ENCODE measurements at places on chromosomes 4 and X.

- no peak for DNase-seq
Observed at GRCh38 chr4:83043801-83044407, 8.9 kb downstream of the COPS4 start.

GRCh38 chr4:165972747-165973146, 99.7 kb downstream of the TLL1 start:
- DNase-seq: no peak

- DNase-seq: no peak
Observed at GRCh38 chr4:161869511-161869910, 294.3 kb downstream of the FSTL5 start.

GRCh38 chr4:153126137-153126536, 78.1 kb upstream of the TRIM2 start:
- DNase-seq: no peak

DNA sequence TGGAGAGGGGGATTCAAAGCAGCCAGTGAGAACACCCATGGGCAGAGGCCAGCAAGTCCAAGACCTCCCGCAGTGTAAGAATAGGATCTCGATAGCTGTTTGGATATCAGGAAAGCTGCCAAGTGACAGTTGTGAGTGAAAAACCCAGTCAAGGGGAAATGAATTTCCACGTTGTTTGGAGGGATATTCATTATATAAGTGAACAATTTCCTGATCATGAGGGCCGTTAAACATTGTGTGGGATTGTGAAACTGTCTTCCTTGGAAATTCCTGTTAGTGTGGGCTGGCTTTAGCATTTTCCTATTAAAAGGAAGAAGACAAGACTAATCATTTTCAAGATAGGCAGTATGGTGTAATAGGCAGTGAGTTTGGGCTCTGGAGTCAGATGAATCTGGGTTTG, 15.0 kb downstream of the CLDN2 start:
- DNase-seq: no peak

DNA sequence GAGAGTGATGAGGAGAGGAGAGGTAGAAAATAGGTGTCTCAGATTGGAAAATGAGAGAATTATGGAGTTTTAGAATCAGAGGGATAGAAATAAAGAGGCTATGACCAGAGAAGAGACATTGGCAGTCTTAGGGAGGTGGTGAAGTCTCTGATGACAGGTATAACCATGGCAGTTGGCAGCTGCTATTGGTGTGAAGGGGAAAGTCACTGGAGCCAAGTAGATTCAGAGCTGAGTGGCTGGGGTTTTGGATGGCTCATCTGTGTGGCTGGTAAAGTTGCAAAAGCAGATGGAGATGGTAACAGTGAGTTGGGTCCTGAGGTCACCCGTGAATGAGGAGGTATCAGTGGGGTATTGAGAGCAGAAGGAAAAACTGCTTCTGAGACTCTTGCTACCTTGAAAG, 46.5 kb downstream of the ANAPC4 start:
- no peak for DNase-seq

- no peak for DNase-seq
Observed at GRCh38 chr4:125459531-125459930, 144.8 kb downstream of the FAT4 start.

- no peak for DNase-seq
Observed at GRCh38 chr4:91111556-91111955, 984.4 kb downstream of the CCSER1 start.

DNA sequence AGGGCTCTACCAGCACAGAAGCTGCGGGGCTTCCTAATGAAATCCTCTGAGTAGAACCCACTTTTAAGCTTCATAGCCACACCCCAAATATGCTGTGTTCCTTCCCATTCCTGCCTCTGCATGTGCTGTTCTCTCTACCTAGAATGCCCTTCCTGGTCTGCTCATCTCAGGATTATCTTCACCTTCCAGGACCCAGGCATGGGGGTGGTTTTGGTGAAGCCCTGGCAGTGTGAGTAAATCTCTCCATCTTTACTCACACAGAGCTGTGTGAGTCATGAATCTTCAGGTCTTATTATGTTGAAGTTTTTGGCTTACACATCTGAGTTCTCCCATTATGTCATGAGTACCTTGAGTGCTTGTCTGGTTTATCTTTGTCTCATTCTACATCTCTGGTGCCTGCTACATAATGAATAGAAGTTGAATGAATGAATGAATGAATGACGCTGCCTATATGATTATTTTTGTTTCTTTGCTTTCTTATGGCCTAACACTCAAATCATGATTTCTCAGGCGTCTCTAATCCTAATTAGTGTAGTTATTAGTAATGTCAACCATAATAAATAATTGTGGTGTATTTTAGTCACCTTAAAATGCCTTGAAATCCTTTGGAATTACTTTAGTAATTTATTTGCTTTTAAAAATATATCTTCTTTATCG, 41.9 kb downstream of the HADH start:
- peak; percentile 33 for DNase-seq

- DNase-seq: no peak
Observed at GRCh38 chrX:136872091-136872700, 8.3 kb downstream of the RBMX start.

GRCh38 chr4:84726356-84726755, 143.4 kb downstream of the CDS1 start:
- no peak for DNase-seq

DNA sequence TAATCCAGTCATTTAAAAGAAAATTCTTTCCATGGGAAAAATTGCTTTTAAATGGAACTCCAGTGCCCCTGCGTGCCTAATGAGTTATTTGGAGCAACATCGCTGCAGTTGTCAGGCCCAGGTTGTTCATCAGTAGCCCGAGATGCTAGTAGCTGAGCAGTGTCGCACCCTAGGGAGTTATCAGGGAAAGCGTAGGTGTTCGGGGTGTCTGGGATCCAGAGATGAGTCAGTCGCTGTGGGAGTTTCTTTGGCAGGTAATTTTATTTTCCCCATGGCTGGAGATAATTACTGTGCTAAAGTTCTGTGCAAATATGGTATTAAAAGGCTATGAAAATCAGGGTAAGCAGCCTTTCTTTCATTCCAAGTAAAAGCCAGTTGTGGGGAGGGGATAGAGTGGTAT, 49.4 kb downstream of the ANXA3 start:
- no peak for DNase-seq

- no peak for DNase-seq
Observed at GRCh38 chr4:48565362-48566033, 75.4 kb downstream of the ZAR1 start.

- no peak for DNase-seq
Observed at GRCh38 chr4:152246659-152247058, 289.2 kb downstream of the FBXW7 start.

DNA sequence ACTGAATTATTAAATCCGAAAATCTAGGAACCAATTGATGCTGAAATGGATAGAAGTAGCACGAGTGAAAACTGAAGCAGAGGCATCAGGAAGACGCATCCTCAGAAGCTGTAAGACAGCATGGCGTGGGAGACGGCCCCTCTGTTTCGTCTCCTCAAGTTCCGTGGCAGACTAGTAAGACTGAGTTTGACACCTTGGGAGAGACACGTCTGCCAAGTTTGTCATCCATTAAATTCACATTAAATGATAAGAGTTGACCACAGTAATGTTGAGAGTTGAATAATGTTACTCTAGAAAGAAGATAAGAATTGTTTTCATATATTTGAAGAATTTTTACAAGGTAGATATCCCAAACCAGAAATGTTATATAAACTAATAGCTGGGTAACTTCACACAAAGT, 736.1 kb upstream of the FRG1 start:
- no peak for DNase-seq

DNA sequence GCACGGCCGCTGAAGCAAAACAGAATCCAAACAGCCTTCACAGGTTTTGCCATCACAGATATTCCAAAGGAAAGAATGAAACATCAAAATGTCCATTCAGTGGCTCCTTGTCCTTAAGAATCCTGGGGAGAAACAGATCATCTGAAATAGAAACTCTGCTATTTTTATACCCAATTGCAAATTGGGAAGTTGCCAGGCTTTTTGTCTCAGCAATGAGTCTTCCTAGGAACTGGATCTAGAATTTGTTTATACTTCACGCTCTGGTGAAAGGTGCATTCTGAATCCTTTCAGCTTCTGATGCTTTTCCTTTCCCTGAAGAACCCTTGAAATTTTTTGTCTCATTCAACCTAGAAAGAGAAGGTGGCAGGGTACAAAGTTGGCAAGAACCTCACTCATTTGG, 218.9 kb downstream of the FBXW7 start:
- DNase-seq: no peak

GRCh38 chrX:14641681-14642655, 112.6 kb downstream of the GLRA2 start:
- DNase-seq: no peak

GRCh38 chr4:61500883-61501282, 300.8 kb downstream of the ADGRL3 start:
- no peak for DNase-seq

- no peak for DNase-seq
Observed at GRCh38 chr4:36218121-36218520, 26.2 kb downstream of the ARAP2 start.

DNA sequence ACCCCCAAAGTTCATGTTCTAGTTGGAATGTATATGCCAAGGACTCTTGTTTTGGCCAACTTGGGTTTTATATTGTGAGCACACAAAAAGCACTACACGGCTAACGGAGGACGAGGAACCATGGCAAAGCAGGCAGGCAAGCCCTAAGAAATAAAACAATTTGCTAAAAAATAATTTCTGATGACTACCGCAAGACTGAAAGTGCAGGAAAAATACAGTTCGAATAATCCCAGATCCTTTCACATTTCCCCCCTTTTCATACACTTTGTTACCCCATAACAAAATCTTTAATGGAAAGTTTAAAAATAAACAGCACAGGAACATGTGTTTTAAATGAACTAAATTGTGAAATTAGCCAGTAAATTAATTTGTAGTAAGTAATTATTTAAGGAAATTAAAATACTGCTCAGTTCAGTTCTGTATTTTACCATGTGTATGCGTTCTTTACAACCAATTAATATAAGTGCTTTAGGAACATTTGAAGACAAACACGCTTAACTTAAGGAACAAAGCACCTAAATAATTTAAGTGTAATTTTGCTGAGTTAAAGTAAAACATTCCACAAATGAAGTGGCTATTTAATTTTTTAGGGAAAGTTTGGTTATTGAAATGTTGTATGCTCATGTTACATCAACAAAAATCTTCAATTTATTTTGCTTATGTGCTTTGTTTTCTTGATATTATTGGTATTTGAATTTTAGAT, 12.4 kb upstream of the PITX2 start:
- DNase-seq: no peak

- no peak for DNase-seq
Observed at GRCh38 chr4:152115794-152116193, 355.0 kb upstream of the GATB start.

DNA sequence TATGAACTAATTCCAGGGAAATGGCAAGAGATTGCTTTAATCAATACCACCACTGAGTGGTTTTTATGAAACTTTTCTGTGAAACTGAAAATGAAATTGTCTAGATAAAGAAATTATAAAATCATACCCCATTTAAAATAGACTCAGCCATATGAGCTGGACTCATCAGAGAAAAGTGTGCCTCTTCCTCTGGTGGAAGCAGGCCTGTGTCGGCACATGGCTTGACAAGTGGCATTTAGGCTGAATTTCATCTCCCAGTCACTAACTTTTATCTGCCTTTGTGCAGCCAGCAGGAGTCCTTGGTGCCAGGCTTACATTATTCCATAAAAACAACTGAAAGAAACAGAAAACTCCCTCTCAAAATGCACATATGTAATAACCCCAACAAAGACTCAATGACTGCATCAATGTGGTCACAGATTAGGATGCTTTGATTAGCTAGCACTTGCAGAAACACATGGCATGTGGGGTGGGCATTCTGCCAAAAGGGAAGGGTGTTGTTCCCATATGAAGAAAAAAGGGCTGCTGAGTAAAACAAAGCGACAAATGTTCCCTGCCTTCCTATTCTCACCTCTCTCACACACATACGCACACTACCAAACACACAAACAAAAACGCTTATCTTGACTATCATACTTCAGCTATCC, 232.3 kb downstream of the PABPC4L start:
- no peak for DNase-seq

- DNase-seq: no peak
Observed at GRCh38 chr4:36930562-36931111, 313.9 kb upstream of the NWD2 start.

- DNase-seq: no peak
Observed at GRCh38 chr4:101315786-101316185, 31.5 kb downstream of the PPP3CA start.

- no peak for DNase-seq
Observed at GRCh38 chr4:13207226-13207625, 276.9 kb downstream of the RAB28 start.

DNA sequence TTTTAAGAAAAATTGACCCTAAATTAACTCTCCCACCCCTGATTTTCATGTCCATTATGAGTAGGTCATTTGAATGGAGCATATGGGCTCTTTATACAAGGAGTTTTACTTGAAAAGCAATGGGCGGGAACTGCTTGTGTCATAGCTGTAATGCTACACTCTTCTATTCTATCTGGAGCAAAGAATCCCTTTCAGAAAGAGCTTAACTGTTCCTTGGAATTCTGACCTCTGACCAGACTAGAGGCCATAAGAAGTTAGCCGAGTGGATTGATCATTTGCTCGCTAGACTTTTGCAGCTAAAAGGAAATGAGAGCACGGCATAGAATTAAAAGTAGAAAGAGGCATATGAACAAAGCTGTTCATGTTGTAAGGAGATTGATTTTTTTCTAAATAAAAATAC, 79.1 kb downstream of the DOCK11 start:
- DNase-seq: no peak

- DNase-seq: no peak
Observed at GRCh38 chr4:80462621-80463091, 127.1 kb downstream of the CFAP299 start.

DNA sequence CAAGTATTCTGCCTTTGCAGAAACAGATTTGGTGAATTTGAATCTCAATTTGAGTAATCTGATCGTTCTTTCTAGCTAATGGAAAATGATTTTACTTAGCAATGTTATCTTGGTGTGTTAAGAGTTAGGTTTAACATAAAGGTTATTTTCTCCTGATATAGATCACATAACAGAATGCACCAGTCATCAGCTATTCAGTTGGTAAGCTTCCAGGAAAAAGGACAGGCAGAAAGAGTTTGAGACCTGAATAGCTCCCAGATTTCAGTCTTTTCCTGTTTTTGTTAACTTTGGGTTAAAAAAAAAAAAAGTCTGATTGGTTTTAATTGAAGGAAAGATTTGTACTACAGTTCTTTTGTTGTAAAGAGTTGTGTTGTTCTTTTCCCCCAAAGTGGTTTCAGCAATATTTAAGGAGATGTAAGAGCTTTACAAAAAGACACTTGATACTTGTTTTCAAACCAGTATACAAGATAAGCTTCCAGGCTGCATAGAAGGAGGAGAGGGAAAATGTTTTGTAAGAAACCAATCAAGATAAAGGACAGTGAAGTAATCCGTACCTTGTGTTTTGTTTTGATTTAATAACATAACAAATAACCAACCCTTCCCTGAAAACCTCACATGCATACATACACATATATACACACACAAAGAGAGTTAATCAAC, 15.3 kb downstream of the PLP1 start:
- no peak for DNase-seq

DNA sequence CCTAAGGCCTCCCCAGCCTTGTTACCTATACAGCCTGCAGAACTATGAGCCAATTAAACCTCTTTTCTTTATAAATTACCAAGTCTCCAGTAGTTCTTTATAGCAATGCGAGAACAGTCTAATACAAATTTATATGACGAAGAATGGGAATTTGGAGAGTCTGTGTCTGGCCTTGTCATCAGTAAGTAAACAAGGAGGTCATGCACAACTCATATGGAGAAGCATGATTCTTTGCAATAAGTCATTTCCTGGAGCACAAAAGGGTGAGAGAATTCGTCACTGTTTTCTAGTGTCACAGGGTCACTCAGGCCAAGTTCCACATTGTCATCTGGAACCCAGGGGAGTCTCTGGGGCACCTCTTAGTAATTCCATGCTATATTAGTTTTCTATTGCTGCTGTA, 49.0 kb upstream of the HS6ST2 start:
- DNase-seq: no peak

GRCh38 chr4:124899997-124900396, 187.5 kb upstream of the ANKRD50 start:
- no peak for DNase-seq

Measured in stimulated activated CD4-positive, alpha-beta T cell treated with anti-CD3 and anti-CD28 coated beads, Interleukin-4, amount 100 ng/mL, for 4 hours (primary cell).